Muscle of arm (tissue), 14 donors: ENCODE measurements at places on chromosomes 13 and 19. TPM values are rescaled to one million over a fixed set of nuclear protein-coding genes. Genes with fewer than 3 reads are reported as not detected.

COX6B2 gene
- not detected for polyA plus RNA-seq

CEACAM20 gene
- polyA plus RNA-seq = not detected

DNA sequence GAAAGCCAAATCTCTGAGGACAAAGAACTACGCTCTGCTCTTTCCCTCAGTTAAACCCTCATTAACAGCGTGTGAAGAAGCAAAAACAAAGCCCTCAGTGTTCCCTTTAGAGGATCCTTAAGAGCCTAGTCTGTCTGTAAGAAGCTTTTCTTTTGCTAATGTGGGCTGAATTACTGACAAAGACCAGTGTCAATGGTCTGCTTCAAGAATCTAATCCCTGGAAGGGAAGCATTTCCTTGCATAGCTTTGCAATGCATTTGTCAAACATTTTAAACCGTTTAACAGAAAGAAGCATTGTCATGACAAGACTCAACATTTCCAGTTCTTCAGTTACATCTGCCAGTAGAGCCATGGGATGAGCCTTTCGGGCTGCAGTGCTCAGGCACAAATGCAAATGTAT lies 64.9 kb downstream of the EDNRB start:
- DNase-seq = no peak

DNA sequence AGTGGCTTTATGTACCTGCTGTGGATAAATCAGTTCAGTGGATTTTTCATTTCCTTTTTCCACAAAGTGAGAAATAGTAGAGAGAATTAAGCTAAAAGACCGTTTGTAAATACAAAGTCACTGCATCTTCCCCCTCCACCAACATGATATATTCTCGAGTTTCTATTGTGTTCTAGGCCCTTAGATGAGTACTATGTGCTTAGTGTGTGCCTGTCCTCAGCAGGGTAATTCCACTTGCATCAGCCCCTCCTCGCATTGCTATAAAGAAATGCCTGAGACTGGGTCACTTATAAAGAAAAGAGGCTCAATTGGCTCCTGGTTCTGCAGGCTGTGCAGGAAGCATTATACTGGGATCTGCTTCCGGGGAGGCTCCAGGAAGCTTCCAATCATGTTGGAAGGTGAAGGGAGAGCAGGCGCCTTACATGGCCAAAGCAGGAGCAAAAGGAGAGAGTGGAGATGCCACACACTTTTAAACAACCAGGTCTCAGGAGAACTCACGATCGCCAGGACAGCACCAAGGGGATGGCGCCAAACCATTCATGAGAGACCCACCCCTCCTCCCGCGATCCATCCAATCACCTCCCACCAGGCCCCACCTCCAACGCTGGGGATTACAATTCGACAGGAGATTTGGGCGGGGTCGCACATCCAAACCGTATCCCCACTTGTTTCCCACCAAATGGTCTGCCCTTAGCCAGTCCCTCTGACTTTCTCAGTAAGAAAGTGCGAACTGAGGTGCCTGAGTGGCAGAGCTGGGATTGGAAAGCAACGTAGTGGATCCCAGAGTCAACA lies 102.3 kb upstream of the ABCC4 start:
- DNase-seq = no peak
